ENCODE measurements at places on chromosomes 3 and 15.

GRCh38 chr3:69353503-69353902, 32.4 kb downstream of the FRMD4B start:
- no peak for DNase-seq

DNA sequence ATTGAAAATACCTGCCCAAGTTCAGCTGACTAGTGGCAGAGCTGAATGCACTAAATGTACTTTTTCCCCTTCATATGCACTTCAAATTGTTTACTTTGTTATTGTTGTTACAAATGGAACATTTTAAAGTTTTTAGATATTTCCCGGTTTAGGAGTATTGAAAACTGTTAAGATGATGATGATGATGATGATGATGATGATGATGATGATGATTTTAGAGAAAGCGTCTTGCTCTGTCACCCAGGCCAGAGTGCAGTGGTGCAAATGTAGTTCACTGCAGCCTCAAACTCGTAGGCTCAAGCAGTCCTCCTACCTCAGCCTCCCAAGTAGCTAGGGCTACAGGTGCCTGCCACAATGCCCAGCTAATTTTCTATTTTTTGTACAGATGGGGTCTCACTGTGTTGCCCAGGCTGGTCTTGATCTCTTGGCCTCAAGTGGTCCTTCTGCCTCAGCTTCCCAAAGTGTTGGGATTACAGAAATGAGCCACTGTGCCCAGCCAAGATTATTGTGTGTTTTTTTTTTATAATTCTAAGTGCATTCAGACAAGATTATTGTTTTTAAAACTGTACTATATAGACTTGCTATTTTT, 45.9 kb upstream of the SLC22A13 start:
- no peak for DNase-seq

DNA sequence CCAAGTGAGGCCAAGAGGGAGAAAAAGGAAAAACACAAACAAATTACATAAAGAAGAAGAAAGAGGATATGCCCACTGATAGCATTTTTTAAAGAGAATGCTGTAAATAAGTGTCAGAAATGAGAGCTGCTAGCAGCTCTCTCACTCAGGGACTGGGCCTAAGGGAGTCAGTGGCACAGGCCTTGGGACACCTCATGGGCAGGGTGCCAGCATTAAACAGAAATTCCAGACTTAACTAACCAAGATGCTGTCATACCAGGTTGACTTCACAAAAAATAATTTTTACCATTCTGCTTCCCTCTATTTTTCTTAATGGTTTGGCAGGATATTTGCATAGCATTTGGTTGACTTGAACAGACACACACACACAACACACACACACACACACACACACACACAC, 92.3 kb upstream of the ADAMTSL3 start:
- no peak for DNase-seq

DNA sequence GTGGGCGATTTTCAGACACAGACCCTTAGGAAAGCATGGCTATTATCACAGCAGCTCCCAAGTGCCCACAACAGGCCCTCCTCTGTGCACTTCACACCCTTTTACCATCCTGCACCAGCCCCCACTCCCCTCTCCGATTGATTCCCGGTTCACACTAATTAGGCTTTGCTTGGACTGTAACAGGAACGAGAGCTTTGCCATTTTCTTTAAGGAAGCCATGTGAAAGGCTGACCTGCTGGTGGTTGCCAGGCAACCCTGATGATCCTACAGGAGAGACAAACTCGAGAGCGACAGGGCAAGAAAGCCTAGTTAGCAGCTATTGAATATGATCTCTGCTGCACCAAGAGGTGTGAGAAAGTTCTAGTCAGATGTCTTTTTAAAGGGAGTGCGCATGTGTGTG, 28.2 kb upstream of the DET1 start:
- no peak for DNase-seq

GRCh38 chr15:68376447-68377060, 55.4 kb downstream of the ITGA11 start:
- no peak for DNase-seq

GRCh38 chr15:23897531-23897930, 210.4 kb upstream of the NDN start:
- DNase-seq = no peak

GRCh38 chr15:78272316-78272715, 8.0 kb downstream of the DNAJA4 start:
- no peak for DNase-seq

- DNase-seq = no peak
Measured at GRCh38 chr15:65551183-65551582, 20.9 kb downstream of the HACD3 start.

- DNase-seq = no peak
Measured at GRCh38 chr3:126971891-126972351, 11.0 kb upstream of the PLXNA1 start.

- no peak for DNase-seq
Measured at GRCh38 chr3:120928991-120929390, 21.0 kb downstream of the STXBP5L start.

GRCh38 chr15:64636556-64636955, 138.8 kb downstream of the RBPMS2 start:
- no peak for DNase-seq

DNA sequence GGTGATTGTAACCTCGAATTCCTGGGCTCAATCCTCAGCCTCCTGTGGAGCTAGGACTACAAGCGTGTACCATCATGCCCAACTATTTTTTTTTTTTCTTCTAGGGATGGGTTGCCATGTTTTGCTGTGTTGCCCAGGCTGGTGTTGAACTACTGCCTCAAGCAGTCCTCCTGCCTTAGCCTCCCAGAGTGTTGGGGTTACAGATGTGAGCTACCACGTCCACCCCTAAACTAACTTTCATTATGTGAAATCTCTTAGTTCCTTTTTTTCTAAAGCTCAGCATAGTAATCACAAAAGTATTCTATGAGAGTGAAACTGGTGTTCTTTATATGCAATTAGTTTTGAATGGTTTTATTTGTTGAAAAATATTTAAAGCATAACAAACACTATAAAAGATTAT, 92.1 kb downstream of the XRN1 start:
- no peak for DNase-seq

GRCh38 chr3:13878281-13879101, 1.4 kb downstream of the WNT7A start:
- no peak for DNase-seq

- DNase-seq = no peak
Measured at GRCh38 chr15:57540211-57540610, 51.5 kb upstream of the MYZAP start.

DNA sequence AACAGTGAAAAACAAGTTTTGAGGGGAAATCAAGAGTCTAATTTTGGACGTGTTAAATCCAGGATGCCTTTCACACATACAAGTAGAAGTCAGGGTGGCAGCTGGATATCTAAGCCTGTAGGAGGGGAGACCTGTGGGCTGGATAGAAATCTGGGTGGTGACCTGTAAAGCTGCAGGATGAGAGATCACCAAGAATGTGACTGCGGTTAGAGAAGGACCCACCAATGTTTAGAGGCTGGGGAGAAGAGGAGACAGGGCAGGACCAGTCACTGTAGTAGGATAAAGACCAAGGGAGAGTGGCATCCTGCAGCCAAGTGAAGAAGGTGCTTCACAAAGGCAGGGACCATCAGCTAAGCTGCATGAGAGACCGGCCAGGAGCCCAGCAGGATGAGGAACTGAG, 36.2 kb downstream of the MRAS start:
- no peak for DNase-seq

DNA sequence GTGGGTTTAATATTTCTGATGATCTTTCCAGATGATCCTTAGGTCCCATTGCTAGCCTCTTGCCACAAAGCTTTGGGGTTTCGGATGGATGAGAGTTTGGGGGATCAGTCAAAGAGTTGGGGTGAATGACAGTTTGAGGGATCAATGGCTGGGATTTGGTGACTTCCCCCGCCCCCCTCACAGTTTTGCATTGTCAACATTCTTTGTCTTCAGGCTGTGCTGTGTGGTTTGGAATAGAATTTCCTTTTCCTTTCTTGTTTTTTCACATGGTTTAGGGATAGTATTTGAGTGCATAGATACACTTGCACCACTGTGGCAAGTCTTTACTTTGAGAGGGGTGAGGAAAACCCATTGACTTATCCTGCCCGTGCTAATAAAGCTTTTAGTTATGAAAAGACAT, 14.3 kb downstream of the MEF2A start:
- no peak for DNase-seq

DNA sequence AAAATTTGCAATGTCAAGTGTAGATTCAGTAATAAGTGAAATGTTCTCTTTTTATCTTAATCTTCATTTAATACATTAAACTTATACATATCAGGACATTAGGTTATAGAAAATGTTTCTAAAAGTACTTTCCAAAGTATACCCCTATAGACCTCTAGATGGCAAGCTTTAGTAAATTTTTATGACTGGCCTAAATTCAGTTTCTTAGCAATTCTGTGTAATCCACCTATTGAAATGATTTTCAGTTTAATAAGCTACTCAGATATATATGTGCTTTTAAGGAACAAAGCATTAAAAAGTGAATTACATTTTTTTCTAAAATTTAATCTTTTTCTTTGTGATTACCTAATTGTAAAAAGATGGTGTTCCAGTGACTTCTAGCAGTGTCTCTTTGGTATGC, 342.2 kb downstream of the GBE1 start:
- no peak for DNase-seq

DNA sequence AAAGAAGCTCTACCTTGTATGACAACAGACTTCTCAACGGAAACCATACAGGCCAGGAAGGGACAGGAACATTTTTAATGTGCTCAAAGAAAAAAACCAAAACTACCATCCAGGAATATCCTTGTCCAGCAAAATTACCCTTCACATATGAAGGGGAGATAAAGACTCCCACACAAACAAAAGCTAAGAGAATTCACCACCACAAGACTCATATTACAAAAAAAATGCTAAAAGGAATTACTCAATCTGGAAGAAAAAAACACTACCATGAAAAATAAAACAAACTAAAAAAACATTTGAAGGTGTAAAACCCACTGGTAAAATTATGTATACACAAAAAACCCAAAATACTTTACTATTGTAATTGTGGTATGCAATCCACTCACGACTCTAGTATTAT, 57.2 kb downstream of the DLG1 start:
- DNase-seq = no peak

GRCh38 chr3:123394391-123395020, 54.4 kb downstream of the ADCY5 start:
- DNase-seq = peak; percentile 17

DNA sequence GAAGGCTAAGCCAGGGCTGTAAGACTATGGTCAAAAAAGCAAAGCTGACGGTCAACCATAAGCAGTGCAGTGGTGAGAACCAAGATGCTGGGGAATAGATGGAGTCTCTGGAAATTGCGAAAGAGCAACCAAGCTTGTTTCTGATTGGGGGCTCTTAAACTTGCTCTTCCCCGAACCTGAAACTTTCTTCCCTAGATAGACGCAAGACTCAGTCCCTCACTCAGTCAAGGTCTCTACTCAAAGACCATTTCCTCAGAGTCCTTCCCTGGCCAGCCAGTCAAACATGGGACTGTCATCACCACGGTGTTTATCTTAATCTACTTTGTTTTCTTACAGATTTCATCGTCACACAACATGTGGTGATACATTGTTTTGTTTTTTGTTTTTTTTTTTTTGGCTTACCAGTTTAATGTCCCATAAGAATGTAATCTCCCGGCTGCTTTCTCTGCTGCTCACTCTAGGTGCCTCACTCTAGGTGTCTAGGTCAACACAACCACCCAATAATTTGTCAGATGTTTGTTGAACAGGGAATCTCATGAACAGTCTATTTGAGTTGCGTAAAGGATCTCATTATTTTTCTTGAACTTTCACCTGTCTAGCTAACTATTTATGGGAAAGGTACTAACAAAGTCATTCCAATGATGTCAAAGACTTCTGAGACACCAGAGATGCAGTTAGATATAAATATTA, 495.4 kb downstream of the FOXP1 start:
- peak; percentile 34 for DNase-seq

- no peak for DNase-seq
Measured at GRCh38 chr3:192801985-192802384, 74.6 kb upstream of the FGF12 start.

DNA sequence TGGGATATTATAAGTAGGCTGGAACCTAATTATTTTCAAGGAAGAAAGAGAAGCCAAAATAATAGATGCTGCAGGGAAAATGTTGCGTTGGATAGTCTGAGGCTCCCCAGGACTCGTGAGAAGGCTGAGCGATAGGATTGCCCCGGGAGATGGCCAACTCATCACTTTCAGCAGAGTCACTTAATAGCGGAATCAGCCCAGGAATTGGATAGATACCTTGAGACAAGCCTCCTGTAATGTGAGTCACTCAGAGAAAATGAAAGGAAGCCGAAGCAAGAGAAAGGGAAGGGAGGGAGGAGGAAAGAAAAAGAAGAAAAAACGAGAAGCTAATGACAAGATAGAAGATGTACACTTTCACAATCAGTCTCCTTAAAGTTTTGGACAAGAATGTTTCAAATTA, 94.3 kb downstream of the SQOR start:
- no peak for DNase-seq

DNA sequence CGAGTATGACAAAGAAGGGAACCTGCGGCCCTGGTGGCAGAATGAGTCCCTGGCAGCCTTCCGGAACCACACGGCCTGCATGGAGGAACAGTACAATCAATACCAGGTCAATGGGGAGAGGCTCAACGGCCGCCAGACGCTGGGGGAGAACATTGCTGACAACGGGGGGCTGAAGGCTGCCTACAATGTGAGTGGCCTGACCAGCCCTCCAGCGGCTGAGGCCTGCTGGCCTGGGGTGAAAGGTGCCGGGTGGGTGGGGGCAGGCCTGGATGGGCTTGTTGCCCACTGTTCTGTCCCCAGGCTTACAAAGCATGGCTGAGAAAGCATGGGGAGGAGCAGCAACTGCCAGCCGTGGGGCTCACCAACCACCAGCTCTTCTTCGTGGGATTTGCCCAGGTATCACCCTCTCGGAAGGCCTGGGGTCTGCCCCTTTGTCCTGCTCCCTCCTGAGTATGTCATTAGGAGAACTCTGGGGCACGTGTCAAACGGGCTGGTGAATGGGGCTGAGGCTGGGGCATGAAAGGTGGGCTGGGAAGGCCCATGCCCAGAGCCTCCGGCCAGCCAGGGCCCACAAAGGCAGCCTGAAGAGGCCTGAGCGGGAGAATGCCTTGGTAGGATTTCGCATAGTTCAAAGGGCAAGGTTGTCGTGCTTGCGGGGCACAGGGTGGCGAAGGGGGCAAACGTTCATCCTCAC, 7.8 kb upstream of the PSMD2 start:
- no peak for DNase-seq

- no peak for DNase-seq
Measured at GRCh38 chr3:18837137-18837755, 311.1 kb upstream of the KCNH8 start.

DNA sequence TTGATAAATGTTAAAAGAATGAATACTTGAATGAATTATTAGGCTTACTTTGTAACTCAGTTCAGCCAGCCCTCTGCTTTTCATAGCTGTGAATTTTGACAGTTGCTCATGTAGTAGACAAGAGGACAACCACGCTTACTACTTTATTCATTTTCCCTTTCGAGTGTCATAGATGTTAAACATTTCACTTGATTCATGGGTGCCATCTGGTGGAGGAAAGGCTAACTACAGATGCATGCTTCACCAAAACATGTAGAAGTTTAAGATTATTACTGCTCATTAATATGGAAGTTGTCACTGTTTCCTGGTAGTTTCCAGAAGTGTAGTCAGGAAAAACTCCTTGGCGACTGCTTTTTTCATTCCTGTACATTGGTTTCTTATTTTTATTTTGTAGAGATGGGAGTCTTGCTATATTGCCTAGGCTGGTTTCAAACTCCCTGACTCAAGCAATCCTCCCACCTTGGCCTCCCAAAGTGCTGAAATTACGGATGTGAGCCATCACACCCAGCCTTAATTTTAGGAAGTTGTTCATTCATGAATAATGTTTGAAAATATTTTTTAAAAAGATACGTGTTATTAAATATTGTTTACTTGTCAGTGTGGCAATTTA, 163.2 kb downstream of the B3GALNT1 start:
- peak; percentile 62 for DNase-seq

Data from Caki2 (cell line).